Activated gamma-delta T cell treated with Interleukin-2 at 50 U/mL for 16 hours (primary cell): ENCODE measurements at places on chromosomes 5 and 9.

DNA sequence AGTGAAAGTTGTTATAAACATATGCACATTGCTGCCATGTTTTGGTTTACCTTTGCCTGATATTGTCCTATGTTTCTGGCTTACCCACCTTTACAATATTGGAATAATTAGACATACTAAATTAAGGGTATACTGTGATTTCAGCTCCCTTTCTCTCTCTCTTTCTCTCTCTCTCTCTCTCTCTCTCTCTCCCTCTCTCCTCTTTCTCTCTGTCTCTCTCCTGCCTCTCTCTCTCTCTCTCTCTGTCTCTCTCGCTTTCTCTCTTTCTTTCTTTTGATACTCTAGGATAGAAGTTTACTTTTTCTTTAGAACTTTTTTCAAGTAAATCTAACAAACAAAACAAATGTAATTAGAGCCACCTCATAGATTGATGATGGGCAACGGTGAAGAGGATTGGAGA, 239.6 kb downstream of the TMEM161B start:
- DNase-seq = no peak

GRCh38 chr5:138018849-138019248, 14.0 kb downstream of the FAM13B start:
- no peak for DNase-seq

GRCh38 chr5:59207401-59207800, 624.5 kb downstream of the RAB3C start:
- no peak for DNase-seq

GRCh38 chr5:173786286-173787187, 101.6 kb upstream of the CPEB4 start:
- no peak for DNase-seq

GRCh38 chr9:136526625-136527066, 19.2 kb downstream of the NOTCH1 start:
- no peak for DNase-seq

DNA sequence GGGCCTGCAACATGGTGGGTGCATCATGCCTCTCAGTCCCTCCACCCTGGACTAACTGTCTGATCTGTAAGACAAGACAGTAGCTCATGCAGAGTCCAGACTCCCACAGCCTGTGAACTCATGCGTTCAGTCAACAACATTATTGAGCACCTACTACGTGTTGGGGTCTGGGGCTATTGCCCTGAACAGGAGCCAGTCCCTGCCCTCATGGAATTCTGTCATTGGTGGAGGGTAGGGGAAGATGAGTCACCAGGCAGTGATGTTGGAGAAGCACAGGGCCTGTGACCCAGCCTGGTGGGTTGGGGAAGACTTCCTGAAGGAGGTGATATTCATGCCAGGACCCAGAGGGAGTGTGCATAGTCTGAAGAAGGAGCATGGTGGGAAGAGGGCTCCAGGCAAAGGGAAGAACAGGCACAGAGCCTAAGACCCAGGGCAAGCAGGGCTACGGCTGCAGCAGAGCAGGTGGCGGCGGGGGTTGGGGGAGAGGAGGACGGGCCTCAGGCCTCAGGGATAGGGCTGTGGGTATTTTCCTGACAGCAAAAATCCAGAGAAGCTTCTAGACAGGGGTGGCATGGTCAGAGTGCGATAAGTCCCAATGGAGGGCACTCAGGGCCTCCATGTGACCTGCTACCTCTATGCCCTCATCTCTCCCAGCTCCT, 26.7 kb upstream of the PSD2 start:
- DNase-seq = no peak
